Activated CD8-positive, alpha-beta memory T cell treated with anti-CD3 and anti-CD28 coated beads, Interleukin-2, amount 50 U/mL, for 4 hours (primary cell): ENCODE measurements at places on chromosomes 1 and 21.
A peak's percentile ranks its signal among the peaks of the same experiment; 100 is the strongest.

DNA sequence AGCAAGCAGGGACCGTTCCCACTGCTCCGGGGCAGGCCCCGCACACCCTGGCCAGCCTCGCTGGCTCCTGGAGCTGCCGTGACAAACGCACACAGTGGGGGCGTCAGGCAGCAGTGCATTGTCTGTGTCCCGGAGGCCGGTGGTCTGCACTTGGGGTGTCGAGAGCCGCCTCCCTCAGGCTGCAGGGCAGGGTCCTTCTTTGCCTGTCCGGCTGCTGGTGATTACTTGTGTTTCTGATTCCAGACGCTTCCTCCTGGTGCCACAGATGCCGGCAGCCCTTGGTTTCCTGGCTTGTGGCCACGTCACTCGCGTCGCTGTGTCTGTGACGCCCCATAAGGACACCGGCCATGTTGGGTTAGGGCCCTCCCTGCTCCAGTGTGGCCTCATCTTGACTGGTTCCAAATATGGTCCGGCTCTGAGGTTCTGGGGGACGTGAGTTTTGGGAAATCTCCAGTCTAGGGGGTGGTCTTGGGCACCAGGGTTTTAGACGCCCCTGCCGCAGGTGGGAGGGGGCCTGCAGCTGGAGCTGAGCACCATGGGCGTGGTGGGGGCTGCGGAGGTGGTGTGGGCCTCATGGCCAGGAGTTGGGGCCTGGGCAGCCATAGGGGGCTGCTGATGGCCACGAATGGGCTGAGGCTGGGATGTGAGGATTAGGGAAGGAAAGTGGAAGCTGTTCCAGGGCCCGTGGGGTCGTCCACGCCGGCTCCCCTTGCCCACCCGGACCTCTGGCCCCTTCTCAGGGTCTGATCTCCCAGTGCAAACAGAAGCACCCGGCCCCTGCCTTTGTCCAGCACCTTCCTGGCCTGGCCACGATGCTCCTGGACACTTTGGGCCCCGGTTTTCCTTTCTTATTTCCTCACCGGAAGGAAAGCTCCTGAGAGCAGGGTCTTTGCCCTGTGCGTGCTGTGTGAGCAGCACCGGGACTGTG lies 41.0 kb downstream of the SLX9 start:
- DNase-seq = no peak

GRCh38 chr1:151340870-151341754 lies 5.9 kb downstream of the RFX5 start:
- peak; percentile 38 for DNase-seq

- no peak for DNase-seq
Observed at GRCh38 chr1:223341121-223341520, 22.9 kb downstream of the SUSD4 start.

GRCh38 chr1:197451381-197451780 lies 183.3 kb downstream of the CRB1 start:
- no peak for DNase-seq

GRCh38 chr1:199157494-199157893 lies 518.7 kb downstream of the PTPRC start:
- DNase-seq = no peak

- no peak for DNase-seq
Observed at GRCh38 chr1:236489710-236490377, 33.9 kb upstream of the LGALS8 start.

DNA sequence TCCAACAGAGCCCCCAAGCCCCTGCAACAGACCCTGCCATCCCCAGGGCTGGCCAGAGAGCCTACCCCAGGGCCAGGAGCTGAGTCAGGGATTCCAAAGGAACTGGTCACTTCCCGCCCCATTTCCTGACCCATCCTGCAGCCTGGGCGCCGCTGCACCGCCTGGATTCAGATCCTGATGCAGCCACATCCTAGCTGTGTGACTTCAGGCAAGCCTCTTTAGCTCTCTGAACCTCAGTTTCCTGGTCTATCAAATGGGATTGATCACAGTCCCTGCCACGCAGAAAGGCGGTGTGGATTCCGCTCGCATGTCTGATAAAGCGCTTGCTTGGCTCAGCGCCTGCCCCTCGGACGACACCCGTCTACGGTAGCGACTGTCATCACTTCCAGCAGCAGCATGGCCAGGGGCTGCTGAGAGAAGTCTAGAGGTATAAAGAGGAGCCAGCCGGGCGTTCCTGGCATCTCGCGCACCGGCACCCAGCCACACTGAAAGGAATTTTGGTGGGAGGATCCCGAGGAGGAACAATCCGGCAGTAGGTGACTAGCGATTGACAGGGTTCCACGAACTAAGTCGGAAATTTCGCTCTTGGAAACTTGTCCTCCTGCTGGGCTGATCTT lies 10.1 kb downstream of the EPHA2 start:
- no peak for DNase-seq

DNA sequence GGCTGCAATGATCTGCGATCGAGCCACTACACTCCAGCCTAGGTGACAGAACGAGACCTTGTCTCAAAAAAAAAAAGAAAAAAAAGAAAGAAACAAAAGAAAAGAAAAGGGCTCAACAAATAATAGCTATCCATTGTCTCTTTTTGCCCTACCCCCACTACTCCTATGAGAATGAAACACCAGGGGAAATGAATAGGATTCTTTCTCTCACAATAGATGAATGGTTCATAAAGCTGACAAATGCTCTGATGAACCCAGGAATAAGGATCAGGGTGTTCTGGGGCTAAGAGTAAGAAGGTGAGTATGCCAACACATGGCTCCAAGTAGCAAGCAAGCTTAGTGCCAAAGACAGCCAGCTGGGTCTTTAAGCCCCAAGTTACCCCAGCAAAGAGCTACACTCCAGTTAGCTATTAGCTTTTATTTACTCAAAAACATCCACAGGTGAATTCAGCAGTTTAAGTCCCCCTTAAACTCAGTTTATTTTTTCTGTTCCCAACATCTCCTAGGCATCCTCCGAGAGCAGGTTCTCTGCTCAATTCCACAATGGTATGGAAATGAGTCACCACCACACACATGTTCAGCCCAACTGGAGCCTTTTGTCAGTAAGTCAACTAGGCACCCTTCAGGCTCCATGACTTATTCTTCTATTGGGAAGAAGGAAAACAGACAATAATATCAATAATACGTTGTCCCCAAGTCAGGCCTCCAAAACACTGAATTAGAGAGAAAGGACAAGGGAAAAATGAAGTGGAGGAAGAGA lies 4.2 kb downstream of the ADORA3 start:
- no peak for DNase-seq

DNA sequence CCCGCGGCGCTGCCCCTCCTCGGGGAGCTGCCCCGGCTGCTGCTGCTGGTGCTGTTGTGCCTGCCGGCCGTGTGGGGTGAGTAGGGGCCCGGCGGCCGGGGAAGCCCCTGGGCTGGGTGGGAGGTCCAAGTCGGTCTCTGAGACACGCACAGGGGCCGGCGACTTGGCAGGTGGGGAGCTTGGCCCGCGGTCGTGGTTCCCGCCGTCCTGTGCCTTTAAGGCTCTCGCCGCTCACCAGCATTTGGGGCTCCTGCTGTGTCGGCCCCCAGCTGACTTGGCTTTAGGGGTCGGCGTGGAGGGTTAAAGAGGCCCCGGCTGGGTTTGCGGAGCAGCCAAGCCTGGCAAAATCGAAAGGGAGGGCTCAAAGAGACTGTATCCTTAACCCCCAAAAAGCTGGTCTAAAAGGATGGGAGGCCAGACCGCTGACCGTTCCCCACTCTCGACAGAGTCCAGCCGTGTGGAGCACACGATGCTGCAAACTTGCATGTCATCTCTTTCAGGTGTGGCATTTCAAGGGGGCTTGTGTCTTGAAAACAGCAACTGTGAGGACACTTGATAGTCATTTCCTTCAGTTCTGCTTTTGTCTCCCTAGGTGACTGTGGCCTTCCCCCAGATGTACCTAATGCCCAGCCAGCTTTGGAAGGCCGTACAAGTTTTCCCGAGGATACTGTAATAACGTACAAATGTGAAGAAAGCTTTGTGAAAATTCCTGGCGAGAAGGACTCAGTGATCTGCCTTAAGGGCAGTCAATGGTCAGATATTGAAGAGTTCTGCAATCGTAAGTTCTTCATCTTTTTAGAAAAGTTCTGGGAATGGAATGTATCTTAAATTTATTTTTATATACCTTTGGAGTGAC lies 540 bp downstream of the CD55 start:
- DNase-seq = no peak

GRCh38 chr1:208343226-208343625 lies 99.0 kb upstream of the PLXNA2 start:
- no peak for DNase-seq

DNA sequence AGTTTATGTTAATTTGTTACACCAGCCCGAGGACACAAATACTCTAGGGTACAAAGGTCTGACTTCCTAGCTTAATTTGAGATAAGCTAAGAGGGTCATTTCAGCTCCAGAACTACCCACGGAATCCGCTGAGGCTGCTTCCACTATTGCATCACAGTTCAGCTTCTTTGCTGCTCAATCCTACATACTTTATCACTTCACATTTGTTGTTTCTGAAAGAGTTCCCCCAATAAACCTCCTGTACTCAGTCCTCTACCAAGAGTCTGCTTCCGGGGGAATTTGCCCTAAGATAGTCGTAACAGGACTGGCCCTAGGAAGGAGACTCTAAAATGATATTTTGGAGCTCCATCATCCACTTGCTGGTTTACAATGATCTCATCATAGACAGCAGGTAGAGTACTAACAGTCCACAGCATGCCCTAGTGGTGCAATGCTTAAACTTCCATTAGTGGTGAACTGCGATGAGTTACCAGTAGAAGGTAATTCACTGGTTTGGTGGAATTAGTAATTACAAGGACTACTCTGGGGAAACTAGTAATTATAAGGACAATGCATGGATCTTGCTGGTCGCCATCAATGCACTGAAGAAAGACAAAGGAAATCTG lies 229.3 kb downstream of the USH2A start:
- no peak for DNase-seq

GRCh38 chr1:112054510-112054909 lies 65.0 kb upstream of the KCND3 start:
- DNase-seq = no peak

DNA sequence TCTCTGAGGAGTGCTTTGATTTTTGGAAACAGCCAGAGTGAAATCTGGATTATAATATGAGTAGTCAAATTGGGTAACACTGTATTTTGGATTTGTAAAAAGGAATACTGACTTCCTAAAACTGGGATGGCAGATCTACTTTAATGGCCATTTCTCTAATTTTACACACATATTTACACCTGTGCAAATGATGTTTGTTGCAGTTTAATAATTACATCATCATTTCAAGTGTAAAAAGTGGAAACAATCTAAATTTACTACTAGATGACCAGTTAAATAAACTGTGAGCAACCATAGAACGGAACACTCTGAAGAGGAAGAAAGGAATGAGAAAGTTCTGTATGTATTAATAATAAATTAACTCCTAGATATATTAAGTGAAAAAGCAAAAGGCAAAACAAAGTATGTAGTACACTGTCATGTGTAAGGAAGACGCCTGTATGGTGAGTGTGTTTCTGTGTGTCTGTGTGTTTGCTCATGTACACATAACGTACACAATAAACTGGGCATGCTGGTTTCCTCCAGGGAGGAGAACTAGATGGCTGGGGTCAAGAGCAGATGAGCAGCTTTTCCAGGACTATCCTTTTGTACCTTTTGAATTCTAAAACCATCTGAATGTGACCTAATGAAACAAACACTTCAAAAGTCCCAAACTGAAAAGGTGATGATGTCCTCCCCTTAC lies 2.9 kb upstream of the RHEX start:
- no peak for DNase-seq

GRCh38 chr1:161209790-161210409 lies 5.2 kb upstream of the FCER1G start:
- peak; percentile 69 for DNase-seq

DNA sequence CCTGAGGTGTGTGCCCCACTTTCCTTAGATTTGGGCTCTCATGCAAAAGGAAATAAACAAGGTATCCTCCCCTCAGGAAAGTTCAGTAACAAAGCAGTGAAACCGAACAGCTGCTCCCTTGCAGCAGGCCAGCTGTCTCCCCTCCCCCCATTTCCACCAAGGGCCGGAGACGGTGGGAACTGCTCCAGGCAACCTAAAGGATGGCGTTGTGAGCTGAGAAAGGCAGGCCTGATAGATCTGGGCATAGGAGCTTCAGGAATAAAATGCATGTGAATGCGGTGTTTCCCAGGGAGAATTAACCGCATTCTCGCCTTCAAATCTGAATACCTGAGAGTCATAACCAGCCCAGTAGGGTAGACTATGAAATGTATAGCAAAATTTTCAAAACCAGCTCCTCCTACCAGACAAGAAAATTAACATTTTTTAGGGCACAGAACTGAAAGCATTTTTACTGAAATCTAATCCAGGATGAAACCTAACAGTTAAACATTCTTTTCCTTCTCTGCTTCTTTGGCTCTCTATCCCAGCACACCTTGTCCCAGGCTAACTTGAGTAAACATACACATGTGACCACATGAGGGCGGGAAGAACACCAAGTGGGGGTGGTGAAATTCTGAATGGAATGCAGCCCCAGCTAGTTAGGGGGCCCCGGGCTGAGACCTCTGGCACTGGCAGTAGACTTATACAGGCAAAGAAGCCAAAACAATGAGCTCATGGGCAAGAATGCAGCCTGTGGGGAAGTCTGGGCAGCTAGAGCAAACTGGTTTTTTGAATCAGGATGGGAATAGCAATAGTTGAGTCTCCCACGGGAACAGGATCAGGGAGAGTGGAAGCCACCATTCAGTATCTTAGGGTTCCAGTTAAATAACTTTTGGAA lies 11.5 kb downstream of the MCL1 start:
- DNase-seq = no peak

GRCh38 chr1:39407510-39407895 lies 83.9 kb upstream of the BMP8A start:
- no peak for DNase-seq

DNA sequence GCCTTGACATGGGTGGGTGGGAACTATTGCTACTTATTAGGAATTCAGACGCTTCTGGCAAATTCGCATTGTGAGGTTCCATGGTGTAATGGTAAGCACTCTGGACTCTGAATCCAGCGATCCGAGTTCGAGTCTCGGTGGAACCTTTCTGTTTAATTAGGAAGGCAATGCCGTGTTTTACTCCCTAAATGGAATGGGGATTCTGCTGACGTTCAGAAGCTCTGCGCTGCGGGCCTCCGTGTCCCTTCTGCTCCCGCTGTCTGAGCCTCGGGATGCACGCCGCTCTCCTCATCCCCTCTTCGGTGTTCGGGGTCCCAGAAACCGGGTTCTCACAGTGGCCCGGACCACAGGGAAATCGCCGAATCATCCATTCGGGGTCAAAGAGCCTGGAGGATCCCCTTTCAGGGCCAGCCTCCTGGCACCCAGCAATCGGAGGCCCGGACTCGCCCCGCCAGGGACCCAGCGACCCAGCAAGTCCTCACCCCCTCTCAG lies 280.3 kb downstream of the FAM72C start:
- DNase-seq = no peak

DNA sequence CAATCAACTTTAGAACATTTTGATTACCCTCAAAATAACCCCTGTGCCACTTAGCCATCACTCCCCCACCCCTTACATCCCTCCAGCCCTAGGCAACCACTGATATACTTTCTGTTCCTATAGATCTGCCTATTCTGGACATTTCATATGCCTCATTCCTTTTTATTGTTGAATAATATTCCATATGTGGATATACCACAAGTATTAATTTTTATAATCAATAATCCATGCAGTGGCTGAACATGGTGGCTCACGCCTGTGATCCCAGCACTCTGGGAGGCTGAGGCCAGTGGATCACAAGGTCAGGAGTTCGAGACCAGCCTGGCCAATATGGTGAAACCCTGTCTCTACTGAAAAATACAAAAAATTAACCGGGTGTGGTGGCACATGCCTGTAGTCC lies 20.1 kb upstream of the MED18 start:
- DNase-seq = no peak
